GM06990 (cell line): ENCODE measurements at places on chromosomes 4 and X.

DNA sequence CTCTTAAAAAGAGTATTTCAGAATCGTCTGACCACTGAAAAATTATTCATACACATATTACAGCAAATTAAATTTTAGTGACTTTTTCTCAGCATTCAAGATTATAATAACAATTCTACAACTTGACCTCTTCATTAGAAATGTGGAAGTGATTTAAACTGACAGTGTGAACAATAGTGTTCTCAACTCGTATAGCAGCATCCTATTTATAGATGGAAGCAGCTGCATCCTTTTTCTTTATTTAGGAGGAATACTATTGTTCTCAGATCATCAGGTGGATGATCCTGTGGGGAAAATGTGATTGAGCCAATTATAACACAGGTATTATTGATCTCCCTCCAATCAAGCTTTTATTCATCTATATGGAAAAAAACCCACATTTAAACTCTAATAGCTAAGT is 56.7 kb downstream of the RAPGEF2 start:
- no peak for DNase-seq

DNA sequence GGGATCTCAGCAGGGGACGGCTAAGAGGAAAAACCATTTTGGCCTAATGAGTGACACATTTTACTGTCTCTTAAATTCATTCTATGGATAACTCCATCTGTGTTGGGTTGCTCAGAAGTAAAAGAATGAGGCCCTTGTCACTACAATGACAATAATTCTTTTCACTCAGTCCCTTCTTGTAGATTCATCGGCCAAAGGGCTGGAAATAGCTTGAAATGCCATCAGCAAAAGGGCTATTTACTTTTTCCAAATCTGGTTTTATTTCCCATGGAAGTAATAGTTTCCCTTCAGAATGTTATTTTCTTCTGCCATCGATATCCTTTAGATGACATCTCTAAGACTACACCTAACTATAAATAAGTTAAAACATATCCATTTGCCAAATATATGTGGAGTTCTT is 7.4 kb downstream of the MEPE start:
- no peak for DNase-seq

DNA sequence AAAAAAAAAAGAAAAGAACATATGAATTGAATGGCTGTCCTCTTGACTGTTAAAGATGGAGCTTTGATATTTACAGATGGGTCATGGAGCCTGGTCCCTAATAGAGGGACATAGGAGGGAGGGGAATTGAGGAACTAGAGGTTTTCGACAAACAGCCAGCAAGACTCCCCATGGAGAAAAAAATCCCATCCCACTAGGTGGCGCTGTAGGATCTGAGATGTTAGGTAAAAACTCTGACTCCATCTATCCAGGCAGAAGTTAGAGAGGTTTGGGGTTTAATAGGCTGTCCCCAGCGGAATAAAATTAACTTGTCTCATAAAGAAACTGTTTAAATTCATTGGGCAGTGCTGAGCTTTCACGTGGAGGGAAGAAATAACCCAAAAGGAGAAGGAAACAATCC is 45.9 kb downstream of the HMGB2 start:
- peak; percentile 9 for DNase-seq

GRCh38 chr4:122914292-122914904 is 8.0 kb downstream of the NUDT6 start:
- peak; percentile 5 for DNase-seq

- no peak for DNase-seq
Measured at GRCh38 chr4:88144048-88144447, 14.4 kb downstream of the ABCG2 start.

- no peak for DNase-seq
Measured at GRCh38 chrX:13790206-13791131, 26.4 kb downstream of the GPM6B start.

- no peak for DNase-seq
Measured at GRCh38 chrX:112651766-112652165, 28.0 kb downstream of the LHFPL1 start.

DNA sequence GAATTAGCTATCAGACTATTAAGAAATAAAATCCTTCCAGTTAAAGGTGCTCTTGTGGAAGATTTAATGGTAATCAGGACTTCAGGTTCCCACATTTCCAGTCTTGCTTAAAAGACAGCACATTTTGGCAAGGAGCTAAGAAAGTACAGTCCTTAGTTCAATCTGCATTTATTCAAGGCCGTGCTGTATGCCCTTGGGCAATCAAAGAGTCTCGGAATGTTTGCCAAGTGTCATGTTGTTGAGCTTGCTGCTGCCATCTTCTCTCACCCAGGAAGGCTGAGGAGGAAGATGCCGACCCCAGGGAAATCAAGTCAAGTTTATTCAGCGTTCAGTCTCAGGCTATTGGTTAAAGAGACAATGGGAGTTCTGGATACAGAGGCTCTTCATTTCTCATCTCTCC is 388.1 kb upstream of the IGFBP7 start:
- no peak for DNase-seq

DNA sequence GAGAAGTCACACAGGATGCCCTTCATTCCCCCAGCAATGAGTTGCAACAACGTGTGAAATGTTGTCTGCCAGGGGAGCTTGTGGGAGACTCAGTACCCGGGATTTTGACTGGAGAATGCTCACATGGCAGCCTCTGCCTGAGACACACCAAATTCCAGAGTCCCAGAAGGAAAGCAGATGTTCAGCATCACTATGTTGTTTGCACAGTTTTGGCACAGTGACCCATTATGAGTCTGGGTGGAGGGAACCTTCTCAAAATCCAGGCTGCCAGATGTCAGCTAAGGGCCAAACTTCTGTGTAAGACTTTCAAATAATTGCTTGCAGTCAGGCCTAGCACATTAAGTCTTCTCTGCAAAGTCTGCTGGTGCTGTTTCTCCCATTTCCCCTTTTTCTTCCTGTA is 1029.7 kb upstream of the TENM3 start:
- DNase-seq = no peak

- DNase-seq = no peak
Measured at GRCh38 chrX:55624403-55624802, 1.2 kb downstream of the FOXR2 start.

DNA sequence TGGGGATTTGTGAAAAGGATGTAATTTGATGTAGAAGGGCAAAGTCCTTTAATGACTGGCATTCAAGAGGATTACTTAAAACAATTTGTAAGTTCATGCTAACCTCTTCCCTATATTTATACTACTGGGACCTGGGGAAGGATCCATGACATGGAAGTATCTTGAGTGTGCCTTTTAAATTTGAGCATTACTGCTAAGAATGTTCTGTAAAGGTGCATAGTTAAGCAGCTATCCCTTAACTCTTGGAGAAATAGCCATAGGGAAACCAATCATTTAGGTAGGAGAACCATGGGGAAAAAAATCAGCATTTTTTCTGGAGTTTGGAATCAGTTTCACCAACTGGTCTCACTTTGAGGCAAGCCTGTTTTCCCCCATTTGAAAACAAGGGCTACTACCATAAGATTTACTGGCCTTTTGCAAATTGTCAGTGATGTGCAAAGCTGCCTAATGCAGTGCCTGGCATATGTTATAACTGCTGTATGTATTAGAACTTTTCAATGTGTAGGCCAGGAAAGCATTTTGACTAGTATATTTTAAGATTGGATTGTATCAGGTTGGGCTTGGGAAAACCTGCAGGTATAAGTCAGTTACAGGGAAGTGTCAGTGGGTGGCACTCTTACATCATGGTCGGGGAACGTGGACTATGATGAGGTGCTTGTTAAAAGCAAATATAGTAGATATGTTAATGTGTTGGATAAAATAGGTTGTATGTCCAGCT is 72.1 kb downstream of the PRSS12 start:
- DNase-seq = no peak

DNA sequence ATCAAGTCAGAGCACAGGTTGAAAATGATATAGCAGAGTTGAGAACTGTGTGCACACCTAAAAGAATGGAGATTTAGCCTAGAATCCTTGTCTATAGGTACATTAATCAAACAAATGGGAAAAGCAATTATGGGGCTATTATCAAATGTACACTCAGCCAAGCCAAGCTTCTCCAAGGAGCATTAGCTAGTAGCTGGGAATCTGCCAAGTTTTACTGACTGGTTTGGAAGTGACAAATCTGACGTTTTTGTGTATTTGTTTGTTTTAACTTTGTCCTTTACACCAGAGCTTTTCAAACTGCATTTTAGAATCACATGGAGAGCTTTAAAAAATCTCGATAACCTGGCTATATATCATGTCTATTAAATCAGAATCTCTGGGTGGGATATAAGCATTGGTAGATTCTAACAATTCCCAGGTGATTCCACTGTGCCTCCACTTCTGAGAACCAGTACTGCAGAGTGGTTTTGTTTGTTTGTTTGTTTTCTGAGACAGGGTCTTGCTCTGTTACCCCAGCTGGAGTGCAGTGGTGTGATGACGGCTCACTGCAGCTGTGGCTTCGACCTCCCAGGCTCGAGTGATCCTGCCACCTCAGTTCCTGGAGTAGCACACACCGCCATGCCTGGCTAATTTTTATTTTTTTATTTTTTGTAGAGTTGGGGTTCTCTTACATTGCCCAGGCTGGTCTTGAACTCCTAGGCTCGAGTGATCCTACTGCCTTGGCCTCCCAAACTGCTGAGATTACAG is 279.8 kb downstream of the UNC5C start:
- no peak for DNase-seq

GRCh38 chr4:165383591-165384073 is 4.8 kb downstream of the CPE start:
- no peak for DNase-seq

DNA sequence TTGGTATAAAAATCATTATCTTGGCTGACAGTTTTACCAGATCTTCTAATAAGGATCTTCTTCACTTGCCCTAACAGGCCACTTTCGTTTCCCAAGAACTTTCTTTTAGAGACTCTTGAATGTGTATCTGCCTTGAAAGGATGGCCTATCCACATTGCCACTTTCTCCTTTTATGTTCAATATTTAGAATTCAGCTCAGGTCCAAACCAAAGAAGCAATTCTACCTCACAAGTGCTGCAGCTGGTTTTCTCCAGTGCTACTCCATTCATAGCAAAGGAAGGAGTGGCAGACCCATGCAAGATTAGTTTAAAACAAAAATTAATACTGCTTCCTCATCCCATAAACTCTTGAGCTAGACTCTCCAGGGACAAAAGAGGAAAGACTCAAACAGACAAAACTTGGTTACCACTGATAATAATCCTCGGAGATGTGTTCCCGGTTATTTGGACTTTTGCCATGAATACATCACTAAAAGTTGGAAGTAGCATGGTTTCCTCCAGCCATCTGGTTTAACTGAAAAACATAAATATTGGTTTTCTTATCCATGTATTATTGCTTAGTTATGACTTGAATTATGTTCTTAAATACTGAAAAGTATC is 401.8 kb downstream of the PABPC4L start:
- DNase-seq = no peak

- no peak for DNase-seq
Measured at GRCh38 chr4:156633847-156634246, 337.8 kb downstream of the PDGFC start.

GRCh38 chrX:136835761-136836160 is 44.8 kb downstream of the RBMX start:
- no peak for DNase-seq

DNA sequence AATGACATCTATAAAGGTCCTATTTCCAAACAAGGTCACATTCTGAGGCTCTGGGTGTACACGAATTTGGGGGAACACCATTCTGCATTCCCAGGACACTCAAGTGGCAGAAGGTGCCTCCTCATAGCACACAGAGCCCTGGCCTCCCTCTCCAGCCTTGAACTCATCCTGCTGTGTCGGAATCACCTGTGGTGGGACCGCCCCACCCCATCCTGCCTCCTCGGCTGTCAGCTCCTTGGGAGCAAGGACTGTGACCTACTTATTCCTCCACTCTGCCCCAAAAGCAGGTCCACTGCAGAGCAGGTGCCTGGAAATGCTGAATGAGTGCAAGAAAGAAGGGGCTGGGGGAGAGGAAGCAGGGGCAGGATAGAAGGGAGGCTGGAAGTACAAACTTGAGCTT is 33.5 kb downstream of the HTRA3 start:
- DNase-seq = no peak

GRCh38 chr4:184163813-184164212 is 53.9 kb downstream of the ENPP6 start:
- DNase-seq = no peak

- no peak for DNase-seq
Measured at GRCh38 chrX:130896802-130897501, 6.1 kb downstream of the ENOX2 start.

GRCh38 chrX:106933538-106933961 is 13.3 kb downstream of the CLDN2 start:
- no peak for DNase-seq

DNA sequence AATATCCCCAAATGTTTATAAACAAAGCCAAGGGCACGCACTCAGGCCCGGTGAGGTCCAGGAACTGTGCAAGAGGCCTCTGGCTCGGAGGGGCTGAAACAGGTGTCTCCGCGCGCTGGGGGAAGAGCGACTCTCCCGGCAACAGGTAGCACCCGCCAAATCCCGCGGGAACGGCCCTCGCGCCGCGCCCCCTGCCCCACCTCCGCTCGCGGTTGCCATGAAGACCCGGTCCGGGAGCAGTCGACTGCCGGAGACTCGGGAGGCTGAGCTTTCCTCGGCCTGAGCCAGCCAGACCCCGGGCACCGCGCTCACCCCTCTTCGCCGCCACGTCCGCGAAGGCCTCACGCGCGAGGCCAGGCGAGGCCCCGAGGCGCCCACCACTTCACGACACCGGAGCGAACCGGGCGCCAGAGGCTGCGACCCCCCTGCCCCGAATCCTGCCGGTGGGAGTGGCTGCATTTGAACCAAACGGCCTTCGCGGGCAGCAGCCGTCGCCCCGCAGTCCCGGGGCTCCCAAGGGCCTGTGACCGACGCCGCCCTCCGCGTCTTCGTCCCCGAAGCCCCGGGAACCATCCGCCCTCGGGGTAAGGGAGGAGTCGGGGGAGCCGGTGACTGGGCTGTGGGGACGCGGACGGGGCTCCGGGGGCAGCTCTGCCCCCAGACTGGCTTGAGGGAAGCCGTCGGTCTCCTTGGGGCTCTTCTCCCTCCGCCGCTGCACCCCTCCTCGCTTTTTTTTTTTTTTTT is at the start of gene NSUN7:
NSUN7 (plus strand) TSS at position 239 of the 744 bp plus-strand sequence. CDS start 739 bp downstream, outside the sequence.
- DNase-seq = peak; percentile 71

- DNase-seq = no peak
Measured at GRCh38 chr4:176868676-176869075, 76.0 kb upstream of the VEGFC start.

DNA sequence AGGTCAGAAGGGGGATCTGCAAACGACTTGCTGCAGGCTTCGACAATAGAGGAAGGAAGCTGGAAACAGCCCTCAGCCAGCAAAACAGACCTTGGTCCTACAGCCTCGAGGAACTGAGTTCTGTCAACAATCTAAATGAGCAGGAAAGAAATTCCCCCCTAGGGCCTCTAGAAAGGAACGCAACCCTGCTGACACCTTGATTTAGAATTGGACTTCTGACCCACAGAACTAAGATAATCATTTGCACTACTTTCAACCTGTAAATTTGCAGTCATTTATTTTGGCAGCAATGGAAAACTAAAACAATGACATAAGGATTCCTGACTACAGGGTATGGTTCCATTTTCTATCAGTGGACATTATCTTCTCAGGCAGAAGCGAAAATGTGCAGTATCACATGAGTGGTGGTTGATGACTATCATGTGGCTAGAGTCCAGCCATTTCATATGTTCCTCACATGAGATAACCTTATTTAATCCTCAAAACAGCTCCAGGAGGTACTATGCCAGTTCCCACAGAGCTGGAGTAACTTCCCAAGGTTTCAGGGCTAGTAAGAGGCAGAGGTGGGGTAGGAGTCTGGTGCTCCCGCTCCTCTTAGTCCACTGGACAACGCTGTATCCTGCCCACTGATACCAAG is 61.6 kb downstream of the SAT1 start:
- no peak for DNase-seq
